ENCODE measurements at places on chromosomes 7 and 10.

DNA sequence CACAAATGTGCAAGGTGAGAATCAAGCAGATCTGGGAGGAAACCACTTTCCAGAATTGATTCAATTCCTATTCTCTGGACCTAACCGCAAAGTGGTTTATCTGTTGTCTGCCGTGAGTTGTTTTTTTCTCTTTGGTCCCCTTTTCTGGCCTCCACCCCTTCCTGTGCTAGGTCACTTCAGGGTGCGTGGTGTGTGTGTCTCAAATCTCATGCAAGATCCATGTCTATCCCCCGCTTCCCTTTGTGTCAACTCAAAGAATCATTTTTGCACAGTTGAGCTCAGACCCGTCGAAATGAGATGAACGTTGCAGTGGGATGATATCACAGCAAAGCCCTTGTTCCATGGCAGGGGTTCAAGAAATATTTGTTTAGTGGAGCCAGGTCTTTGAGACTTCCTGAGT is 184.5 kb downstream of the GATA3 start:
- DNase-seq = no peak

DNA sequence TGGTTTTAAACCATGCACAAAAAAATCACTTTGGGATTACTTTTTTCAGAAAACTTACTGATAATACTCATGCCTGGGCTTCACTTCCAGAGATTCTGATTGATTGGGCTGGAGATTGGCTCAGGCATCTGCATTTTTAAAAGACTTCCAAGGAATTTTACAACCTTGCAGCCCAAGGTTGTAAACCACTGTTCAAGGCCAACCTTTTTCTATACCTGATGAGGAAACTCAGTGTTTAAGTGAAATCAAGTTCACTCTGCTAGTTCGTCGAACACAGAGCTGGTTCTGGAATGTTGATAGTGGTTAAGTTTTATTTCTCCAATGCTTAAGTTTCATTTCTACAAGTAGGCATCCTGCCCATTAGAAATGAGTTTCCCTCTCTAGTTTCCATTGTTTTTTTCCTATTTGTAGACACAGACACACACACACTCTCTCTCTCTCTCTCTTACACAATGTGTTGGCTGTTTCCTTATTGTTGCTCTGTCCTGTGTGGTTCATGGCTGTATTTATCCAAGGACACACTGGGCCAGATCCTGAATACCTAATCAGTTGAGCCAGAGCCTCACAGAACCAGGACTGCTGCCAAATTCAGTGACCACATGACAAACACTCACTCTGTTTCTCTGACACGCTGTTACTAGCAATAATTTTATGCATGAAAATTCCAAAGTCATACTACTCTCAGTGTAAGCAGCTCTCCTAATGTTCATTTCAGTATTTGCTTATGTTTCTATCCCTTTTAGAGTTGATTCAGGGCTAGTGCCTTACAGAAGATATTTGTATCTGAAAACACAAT is 3.7 kb upstream of the IFIT1B start:
- no peak for DNase-seq

DNA sequence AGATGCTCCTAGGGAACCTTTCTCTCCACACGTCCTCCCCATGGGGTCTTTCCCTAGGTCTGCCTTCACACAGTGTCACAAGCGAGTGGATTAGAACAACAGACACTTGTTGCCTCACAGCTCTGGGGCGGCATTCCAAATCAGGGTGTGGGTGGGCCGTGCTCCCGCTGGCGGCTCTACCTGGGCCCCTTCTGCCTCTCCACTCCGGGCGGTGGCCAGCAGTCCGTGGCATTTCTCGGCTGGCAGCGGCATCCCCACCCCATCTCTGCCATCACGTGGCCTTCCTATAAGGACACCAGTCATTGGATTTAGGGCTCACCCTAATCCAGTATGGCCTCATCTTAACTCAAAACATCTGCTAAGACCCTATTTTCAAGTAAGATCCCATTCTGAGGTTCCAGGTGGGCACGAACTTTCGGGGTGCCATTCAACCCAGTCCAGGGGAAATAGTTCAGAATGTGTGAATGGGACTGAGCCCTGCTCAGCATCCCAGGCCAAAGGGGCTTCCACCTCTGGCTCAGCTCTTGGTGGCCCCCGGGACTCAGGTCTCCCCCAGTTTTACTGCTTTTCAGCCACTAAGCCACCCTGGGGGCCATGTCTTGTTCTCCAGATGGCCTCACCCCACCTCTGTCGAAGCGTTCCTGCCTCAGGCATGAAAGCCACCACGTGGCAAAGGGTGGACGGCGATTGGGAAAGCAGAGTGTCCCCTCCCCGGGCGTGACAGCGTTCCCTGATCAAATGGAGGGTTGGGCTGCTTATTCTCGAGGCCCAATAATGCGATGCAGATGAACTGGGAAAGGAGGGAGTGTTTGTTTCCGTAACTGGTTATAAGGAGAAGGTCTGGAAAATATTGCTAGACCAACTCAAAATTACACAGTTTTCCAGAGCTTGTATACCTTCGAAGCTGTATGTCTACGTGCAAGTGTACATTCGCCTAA is 350.0 kb downstream of the GLRX3 start:
- DNase-seq = no peak

- no peak for DNase-seq
Observed at GRCh38 chr7:130917669-130918128, 183.7 kb upstream of the KLF14 start.

DNA sequence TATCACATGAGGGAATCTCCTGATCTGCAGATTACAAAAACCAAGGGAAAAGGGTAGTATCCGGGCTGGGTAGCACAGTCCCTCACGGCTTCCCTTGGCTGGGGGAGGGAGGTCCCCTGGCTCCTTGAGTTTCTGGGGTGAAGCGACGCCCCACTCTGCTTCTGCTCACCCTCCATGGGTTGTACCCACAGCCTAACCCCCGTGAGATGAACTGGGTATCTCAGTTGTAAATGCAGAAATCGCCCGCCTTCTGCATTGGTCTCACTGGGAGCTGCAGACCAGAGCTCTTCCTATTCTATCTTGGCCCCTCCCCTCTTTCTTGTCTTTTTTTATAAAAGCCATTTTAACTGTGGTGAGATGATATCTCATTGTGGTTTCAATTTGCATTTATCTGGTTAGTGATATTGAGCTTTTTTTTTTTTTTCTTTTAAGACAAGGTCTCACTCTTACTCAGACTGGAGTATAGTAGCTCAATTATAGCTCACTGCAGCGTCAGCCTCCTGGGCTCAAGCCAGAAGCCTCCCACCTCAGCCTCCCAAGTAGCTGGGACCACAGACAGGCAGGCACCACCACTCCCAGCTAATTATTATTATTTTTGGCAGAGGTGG is 87.8 kb downstream of the ABCC2 start:
- DNase-seq = no peak

- DNase-seq = no peak
Observed at GRCh38 chr10:36534471-36535002, 590.9 kb upstream of the ANKRD30A start.

DNA sequence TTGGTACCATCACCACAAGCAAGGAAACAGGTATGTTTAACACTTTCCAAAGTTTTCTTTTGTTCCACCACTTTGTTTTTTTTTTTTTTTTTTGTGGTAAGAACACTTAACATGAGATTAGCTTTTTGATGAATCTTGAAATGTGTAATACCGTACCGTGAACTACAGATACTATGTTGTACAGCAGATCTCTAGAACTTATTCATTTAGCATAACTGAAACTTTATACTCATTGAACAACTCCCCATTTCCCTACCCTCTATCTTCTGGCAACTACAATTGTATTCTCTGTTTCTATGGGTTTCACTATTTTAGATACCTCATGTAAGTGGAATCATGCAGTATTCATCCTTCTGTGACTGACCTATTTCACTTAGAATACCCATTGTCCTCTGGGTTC is 162.7 kb upstream of the ITGB1 start:
- DNase-seq = no peak

- DNase-seq = peak; percentile 43
Observed at GRCh38 chr10:63083904-63084689, 49.0 kb upstream of the NRBF2 start.

- DNase-seq = no peak
Observed at GRCh38 chr7:70694434-70694970, 437.4 kb upstream of the GALNT17 start.

DNA sequence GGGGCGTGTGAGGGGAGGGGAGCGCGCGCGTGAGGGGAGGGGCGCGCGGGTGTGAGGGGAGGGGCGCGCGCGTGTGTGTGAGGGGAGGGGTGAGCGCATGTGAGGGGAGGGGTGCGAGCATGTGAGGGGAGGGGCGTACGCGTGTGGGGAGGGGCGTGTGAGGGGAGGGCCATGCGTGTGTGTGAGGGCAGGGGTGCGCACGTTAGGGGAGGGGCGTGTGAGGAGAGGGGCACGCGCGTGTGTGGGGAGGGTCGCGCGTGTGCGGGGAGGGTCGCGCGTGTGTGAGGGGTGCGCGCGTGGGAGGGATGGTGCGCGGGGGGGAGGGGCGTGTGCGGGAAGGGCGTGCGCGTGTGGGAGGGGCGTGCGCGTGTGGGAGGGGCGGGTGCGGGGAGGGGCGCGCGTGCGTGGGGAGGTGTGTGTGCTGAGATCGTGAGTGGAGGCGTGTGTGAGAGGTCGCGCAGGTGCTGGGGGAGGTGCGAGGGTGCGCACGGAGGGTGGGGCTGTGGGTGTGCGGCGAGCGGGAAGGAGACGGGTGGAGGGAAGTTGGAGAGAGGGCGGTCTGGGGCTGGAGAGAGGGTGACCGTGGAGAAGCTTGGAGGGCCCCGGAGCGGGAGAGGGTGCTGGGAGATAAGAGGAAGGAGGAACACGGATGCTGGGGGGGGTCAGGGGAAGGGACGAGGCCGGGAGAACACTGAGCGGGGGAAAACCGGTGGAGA is 19.7 kb downstream of the MXI1 start:
- peak; percentile 74 for DNase-seq

DNA sequence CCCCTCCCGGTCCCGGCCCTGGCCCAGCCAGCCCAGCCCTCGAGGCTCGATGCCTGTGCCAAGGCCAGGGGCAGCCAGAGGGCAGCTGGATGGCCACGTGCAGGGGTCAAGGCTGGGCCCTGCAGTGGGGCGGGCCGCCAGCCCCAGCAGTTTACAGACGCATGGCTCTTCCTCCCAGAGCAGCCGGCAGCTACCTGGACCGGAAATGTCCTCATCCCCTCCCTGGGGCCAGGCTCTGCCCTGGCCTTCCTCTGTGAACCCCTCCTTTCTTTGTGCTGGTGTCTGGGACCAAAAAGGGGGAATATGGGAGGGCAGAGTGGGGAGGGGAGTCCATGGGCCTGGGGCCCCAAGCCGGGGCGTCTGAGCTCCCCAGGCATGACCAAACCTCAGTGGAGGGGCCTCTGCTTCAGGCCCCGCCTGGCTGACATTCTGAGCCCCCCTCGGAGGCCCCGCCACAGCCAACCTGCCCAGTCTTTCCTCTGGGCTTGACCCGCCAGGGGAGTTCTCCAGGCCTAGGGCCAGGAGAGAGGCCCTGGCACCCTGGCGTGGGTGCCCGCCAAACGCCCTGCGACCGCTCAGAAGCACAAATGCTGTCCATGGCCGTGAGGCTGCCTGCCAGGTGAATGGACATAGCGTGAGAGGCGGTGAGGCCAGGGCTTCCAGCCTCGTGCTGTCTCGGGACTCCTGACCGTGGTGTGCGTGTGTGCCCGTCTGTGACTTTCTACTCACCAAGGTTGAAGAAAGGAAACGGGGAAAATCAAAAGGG is 24.7 kb upstream of the AMZ1 start:
- no peak for DNase-seq

DNA sequence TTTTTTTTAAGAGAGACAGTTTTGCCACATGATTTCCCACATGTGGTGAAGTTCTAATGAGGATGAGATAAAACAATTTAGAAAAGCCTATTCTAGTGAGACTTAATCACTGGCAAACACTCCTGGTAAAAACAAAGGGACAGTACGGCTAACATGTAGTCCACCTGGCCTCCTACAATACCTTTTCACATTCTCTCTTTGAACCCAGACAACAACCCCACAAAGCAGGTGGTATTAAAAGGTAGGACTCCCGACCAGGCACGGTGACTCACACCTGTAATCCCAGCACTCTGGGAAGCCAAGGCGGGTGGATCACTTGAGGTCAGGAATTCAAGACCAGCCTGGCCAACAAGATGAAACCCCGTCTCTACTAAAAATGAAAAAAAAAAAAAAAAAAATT is 12.4 kb downstream of the PARD3 start:
- DNase-seq = no peak

- DNase-seq = no peak
Observed at GRCh38 chr7:54898659-54899340, 120.0 kb upstream of the EGFR start.

DNA sequence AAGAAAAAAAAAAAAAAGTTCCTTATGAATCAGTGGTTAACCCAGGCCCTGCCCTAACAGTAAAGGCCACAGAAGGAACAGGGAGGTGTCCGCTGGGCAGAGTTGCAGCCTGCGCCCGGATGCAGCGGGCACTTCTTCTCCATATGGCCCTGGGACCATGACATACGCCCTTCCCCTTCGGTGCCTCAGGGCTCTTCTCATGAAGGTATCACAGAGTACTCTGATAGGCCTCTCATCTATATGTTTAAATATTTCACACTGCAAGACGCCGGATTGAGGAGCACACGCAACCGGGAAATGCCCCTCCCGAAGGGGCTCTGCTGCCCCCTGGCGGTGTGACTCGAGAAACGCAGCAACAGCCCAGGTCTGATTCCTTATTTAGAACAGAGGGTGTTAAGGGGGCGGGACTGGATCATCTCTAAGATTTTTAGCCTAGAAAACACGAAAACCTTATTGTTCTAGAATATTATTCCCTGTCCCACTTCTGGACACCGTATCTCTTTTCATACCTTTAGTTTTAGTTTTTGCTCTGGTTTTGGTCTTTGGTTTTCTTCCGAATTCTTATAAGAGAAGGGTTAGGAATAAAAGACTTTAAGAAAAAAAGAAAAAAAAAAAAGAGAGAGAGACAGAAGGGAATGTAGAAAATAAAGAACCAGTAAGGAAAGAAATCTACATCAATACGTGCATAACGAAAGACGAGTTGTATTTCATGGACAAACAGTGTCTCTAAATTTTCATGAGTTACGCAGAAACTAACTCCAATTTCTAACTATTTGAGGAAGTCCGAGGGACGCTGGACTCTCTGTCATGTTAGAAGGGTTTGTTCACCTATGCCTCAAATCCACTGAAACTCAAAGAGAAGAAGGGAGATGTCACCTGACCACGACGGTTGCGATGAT is 12.0 kb downstream of the DAGLB start:
- DNase-seq = peak; percentile 85

DNA sequence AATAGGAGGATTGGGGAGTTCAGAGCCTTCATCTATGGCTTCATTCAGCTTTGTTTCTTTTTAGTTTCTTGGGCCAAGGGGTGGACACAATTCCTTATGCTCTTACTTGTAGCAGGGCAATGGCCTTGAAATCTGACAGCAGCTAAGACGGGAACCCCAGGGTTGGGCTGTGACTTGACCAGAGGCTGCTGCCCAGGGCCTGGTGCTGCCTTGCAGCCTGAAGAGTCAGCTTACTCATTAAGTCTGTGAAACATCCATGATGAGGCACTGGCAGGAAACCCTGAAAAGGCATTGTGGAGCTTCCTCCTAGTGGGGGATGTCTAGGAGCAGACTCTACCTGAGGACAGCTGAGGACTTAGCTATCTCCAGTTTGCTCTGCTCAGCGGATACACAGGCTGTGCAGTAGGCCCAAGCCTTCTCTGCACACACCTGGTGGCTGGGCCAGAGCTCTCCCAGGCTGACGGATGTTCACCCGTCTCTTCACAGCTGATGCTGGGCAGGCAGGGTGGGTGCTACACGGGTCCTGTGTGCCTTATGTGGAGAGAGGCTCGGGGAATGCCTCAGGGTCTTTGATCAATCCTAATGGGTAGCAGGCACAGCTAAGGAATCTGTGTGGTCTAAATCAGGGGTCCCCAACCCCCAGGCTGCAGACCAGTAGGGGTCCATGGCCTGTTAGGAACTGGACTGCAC is 17.8 kb downstream of the CXCL12 start:
- DNase-seq = no peak
